Stimulated activated CD8-positive, alpha-beta memory T cell treated with anti-CD3 and anti-CD28 coated beads, Interleukin-2, amount 100 ng/mL, for 1 hour (primary cell): ENCODE measurements at places on chromosomes 7 and 10.

GRCh38 chr10:25176421-25176968, 1.7 kb downstream of the GPR158 start:
- no peak for DNase-seq

- DNase-seq, result peak; percentile 34
Observed at GRCh38 chr7:127708788-127709187, 56.8 kb downstream of the SND1 start.

- no peak for DNase-seq
Observed at GRCh38 chr7:157399086-157399687, 62.4 kb downstream of the DNAJB6 start.

DNA sequence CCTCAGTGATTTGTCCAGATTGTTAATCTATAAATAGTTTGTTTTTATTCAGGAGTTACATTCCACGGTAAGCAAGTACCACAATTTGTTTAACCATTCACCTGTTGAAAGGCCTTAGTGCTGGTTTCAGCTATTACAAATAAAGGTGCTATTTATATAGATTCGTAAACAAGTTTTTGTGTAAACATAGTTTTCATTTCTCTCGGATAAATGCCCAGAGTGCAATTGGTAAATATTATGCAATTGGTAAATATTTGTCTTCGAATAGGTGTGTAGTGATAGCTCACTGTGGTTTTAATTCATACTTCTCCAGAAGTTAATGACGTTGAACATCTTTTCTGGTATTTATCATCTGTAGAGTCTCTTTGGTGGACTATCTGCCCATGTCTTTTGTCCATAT, 76.4 kb upstream of the RSU1 start:
- no peak for DNase-seq

GRCh38 chr10:77978360-77978759, 51.0 kb downstream of the POLR3A start:
- no peak for DNase-seq

DNA sequence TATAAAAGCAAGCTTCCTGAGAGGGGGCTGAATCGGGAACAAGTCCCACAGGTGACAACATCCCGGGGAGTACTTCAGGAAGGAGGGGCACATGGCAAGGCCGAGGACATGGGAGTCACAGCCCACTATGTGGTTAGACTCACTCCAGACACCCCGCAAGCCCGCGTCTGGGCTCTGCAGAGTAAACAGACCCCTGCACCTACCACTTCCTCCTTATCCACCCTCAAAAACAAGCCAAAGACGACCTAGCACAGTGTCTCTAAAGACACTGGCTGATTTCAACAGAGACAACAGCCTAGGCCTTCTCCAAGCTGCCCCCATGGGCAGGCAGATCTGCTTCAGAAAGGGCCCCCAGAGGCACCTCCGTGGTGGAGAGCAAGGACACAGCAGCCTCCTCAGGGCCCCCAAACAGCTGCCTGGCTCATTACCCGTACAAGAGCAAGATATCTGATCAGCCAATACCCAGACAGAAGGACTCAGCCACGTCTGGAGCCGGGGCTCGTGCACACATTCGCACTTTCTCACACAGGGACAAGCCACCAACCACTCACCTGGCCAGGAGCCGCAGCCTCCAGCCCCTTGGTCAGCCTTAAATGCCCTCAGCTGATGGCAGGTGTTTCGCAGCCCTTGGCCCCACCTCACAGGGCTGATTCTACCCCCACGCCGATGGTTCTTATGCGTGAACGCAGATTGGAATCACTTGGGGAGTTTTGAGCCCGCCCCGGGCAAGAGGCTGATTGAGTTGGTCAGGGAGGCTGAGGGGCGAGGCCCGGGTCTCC, 10.7 kb upstream of the KPNA7 start:
- no peak for DNase-seq

DNA sequence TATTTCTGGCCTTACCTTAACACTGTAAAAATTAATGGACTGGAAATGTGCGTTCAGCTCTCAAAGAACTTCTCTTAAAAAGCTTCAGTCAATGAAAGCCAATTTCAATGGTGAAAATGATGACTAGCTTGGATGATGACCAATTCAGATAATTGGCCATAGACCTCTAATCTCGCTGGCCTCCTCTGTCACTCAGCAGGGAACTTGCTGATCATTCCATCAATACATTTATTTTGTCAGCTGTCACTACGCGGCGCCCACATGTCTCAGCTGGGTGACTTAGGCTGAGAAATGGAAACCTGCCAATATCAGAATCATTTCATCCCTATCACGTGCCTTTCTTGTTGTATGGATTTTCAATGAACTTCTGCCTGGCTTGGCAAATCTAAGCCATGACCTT, 673.0 kb upstream of the AUTS2 start:
- DNase-seq, result no peak

- DNase-seq, result no peak
Observed at GRCh38 chr7:150800581-150801241, at the start of gene TMEM176A. TSS of gene TMEM176A (plus strand) at chr7:150800769. CDS start at chr7:150801551, 782 bp downstream.

DNA sequence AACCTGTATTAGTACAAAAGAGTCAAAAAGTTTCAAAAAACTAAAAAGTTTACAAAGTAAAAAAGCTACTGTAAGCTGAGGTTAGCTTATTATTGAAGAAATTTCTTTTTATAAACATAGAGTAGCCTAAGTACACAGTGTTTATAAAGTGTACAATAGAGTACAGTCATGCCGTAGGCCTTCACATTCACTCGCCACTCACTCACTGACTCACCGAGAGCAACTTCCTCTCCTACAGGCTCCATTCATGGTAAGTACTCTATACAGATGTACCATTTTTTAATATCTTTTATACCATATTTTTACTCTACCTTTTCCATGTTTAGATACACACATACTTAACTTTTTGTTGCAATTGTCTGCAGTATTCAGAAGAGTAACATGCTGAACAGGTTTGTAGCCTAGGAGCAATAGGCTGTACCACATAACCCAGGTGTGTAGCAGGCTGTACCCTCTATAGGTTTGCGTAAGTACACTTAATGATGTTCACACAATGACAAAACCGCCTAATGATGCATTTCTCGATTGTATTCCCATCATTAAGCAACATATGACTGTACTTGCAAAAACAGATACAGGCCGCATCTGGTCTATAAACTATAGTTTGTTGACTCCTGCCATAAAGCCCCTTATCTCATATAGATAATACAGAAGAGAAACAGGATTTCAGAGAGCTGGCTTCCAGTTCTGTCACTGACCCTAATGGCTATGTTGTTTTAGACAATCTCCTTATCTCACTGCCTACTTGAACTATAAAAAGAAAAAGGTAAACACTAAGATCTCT, 438.8 kb downstream of the HTR7 start:
- DNase-seq, result no peak

DNA sequence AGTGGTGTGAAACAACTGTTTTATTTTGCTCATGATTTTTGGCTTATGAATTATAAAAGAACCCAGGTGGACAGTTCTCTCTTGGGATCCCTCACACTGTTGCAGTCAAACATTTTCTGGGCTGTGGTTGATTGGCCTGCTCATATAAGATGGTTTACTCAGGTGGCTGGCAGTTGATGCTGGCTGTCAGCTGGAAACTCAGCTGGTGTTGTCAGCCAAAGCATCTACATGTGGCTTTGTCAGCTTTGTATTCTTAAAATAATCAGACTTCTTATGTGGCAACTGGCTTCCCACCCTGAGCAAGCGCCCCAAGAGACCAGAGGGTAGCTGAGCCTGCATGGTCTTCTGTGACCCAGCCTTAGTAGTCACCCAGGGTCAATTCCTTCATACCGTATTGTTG, 534.7 kb downstream of the NRG3 start:
- DNase-seq, result no peak

DNA sequence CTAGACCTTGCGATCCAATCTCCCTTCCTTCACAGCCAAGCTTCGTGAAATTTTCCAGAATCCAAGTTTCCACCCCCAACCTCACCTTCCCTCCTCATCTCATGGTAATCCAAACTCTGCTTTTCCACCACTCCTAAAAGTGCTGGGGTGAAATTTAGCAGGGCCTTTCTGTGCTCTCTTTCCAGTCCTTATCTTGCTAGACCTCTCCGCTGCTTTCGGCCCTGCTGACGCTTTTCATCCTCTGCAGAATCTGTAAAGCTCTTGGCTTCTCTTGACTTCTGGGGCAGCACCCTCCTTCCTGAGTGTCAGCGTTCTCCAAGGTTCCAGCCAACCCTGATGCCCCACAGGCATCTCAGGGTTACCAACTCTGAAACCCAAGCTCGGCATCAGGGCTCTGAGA, 7.7 kb downstream of the PLAC9 start:
- no peak for DNase-seq

GRCh38 chr10:34403512-34403911, 411.6 kb downstream of the PARD3 start:
- DNase-seq, result no peak
